CD4-positive, alpha-beta T cell treated with Interleukin-4 for 4 hours (primary cell): ENCODE measurements at places on chromosomes 1 and 21.

GRCh38 chr1:46012236-46012635, 120.2 kb downstream of the PIK3R3 start:
- DNase-seq, result no peak

- DNase-seq, result no peak
Observed at GRCh38 chr21:34864370-34865149, 184.5 kb downstream of the RUNX1 start.

DNA sequence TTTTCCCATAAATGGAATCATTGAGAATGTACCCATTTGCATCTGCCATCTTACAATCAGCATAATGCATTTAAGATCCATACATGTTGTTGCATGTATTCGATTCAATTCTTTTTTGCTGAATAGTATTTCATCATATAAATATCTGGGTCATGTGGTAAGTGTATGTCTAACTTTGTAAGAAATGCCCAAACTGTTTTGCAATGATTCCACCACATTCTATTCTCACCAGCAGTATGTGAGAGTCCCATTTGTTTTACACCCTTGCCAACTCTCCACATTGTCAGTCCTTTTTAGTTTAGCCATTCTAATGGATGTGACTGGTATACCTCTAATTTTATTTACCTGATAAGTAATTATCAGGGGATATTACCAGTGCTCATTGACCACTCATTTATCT, 115.8 kb upstream of the PBX1 start:
- no peak for DNase-seq

DNA sequence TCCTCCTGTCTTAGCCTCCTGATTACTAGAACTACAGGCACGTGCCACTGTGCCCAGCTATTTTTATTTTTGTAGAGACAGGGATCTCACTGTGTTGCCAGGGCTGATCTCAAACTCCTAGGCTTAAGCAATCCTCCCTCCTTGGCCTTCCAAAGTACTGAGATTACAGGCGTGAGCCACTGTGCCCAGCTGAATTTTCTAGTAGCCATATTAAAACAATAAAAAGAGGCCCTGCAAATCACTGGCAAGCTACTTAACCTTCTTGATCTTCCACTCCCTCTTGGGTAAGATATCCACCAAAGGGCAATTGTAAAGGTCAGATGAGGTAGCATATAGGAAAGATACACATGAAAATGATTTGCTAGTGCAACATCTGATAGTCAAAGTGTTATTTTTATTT, 65.6 kb upstream of the SRSF10 start:
- DNase-seq, result no peak

GRCh38 chr21:18089786-18090185, 154.8 kb upstream of the CHODL start:
- no peak for DNase-seq

- no peak for DNase-seq
Observed at GRCh38 chr21:16071761-16072160, 342.0 kb downstream of the USP25 start.

GRCh38 chr21:44297525-44298290, 2.1 kb upstream of the PFKL start:
- peak; percentile 78 for DNase-seq

- no peak for DNase-seq
Observed at GRCh38 chr21:35057428-35057827, 8.3 kb upstream of the RUNX1 start.
